ENCODE measurements at places on chromosomes 16 and 17. TPM values are rescaled to one million over a fixed set of nuclear protein-coding genes. Genes with fewer than 3 reads are reported as not detected.

Gene EIF4A3
- total RNA-seq, result 82.4 TPM

Gene GRIN2A
- total RNA-seq, result under 0.01 TPM

Gene SOX9
- 4.4 TPM for total RNA-seq

Gene RCVRN
- not detected for total RNA-seq

Gene TEKT1
- not detected for total RNA-seq

Measured in nasal cavity respiratory epithelium epithelial cell of viscerocranial mucosa (primary cell).